Left ventricle myocardium superior (tissue), 1 donor: ENCODE measurements at places on chromosomes 11 and 22. TPM values are rescaled to one million over a fixed set of nuclear protein-coding genes. Genes with fewer than 3 reads are reported as not detected.
A peak's percentile ranks its signal among the peaks of the same experiment; 100 is the strongest.

Gene SBF2
- total RNA-seq, result 17.9 TPM

Gene SMC1B
- total RNA-seq, result not detected

DNA sequence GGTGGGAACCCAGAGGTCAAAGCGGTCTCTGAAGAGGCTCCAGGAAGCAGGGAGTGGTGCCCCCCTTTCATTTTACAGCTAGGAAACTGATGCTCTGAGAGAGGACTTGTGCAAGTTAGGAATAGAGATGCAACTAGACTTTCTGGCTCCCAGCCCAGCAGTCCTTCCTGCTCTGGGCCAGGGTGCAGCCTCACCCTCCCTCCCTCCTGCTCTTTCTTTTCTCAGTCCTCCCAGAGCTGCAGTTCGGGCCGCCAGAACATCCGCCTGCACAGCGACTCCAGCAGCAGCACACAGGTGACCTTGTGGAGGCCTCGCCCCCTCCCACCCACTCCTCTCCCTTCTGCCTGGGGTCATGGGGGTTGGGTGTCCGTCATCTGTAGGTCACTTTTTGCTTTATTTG is 51.5 kb downstream of the LHFPL7 start:
- DNase-seq, result peak; percentile 85

- DNase-seq, result no peak
These were observed 80.7 kb upstream of the NAV2 start for GRCh38 chr11:19631712-19632498.

- DNase-seq, result no peak
These were observed 8.0 kb downstream of the LAYN start for GRCh38 chr11:111548525-111548924.

GRCh38 chr22:39932918-39933649 is 27.1 kb upstream of the TMA7B start:
- peak; percentile 34 for DNase-seq

DNA sequence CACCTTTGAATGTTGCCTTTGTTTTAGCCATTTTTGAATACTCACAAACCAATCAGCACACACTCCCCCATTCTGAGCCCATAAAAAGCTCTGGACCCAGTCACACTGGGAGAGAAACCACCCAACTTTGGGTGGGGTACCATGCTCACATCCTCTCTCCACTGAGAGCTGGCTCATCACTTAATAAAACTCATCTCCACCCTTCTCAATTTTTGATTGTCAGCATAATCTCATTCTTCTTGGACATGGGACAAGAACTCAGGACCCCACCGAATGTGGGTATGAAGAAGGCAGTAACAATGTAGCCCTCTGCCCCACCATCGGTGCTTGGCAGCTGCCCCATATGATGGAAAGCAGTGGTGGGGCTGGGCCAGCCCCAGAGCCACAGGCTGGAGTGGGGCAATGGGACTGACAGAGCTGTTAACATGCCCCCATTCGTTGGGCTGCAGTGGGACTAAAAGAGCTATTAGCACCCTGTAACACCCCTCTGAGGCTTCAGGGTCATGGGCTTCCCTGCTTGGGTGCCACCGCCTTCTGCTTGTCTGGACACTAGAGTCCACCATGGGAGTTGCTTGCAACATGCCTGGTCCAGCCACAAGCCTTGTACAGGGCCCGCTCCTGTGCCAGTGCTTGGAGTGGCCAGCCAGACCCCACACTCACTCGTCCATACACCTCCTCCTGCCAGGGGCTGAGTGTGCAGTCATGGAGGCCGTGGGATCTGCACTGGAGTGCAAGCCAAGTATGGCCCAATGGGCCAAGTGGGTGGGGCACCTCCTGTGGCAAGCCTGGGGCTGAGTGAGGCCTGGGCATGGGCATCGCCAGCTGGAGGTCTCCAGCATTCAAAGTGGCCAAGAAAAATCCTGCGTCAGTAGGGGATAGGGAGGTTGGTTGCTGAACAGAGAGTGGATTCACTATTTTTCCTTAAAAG is 471.1 kb downstream of the TBC1D22A start:
- no peak for DNase-seq
